ENCODE measurements at places on chromosomes 3 and 15.
A peak's percentile ranks its signal among the peaks of the same experiment; 100 is the strongest.

DNA sequence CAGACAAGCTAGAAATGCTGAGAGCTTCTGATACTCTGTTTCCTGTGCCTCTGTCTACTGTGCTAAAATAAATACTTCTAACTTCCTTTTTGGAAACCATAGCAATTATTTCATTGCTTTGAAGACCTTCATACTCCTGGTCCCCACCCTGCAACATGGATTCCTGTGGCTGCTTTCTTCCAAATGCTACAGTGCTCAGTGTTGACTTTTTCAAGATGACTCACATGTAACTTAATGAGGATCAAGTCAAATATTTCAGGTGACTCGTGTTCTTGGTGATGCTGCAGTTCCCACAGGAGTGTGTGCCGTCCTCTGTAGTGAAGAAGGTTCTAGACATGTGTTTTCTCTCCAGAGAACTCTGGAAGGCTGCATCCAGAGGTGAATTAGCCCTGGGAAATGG lies 288.6 kb downstream of the CLSTN2 start:
- no peak for DNase-seq

- no peak for DNase-seq
Observed at GRCh38 chr3:106208967-106209366, 340.2 kb upstream of the CBLB start.

DNA sequence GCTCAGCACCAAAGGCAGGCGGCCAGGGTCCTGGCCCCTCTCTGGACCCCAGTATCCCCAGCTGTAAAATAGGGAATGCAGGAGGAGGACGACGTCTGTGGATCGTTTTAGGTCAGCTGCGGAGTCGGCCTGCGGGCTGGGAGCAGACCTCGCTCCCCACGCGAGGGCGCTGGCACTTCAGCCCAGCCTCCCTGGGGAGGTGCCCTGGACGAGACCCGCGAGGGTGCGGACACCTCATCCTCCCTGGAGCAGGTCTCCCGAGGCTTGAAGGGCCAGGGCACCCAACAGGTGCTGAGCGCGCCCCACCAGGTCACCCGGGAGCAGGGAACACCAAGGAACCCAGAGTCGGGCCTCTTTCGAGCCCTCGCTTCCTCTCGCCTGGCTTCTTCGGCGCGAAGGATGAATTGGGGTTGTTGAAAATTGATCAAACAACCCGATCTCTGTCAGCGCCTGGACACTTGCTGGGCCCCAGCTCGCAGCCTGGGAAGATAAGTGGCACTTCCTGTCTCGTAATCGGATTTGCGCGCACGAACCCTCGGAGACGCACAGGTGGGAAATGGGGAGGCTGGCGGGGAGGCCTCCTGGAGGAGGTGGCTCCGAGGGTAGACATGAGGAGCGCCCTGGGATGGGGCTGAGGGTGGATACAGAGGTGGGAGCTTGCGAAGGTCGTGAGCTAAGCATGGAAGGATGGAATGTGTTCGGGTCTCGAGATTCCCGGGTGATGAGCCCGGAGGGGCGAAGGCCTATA lies 588 bp upstream of the VIPR1 start:
- DNase-seq: peak; percentile 43

GRCh38 chr15:76190751-76191538 lies 120.3 kb downstream of the ETFA start:
- DNase-seq: peak; percentile 77

DNA sequence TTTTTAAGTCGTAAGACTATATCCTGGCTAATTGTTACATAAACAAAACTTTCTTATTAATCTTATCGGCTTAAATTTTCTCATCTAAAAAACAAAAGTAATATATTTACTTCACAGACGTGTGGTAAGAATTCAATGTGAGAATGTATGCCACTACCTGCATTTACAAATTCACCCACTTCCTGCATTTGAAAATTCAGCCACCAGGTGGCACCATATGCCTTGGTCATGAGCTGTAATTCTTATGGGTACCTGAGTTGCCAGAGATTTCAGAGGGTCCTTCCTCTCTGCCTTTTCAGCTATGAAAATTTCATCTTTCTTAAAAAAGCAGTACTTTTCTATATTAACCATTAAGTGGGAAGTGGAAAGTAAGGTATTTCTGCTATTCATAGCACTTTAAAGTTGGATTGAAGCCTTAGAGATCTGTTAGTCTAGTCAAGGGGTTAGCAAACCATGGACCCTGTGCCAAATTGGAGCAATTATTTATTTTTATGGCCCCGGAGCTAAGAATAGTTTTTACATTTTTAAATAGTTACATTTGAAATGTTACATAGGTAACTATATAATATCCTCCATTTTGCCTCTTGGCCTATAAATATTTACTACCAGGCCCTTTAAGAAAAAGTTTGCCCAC lies 127.8 kb downstream of the HCN4 start:
- peak; percentile 52 for DNase-seq

DNA sequence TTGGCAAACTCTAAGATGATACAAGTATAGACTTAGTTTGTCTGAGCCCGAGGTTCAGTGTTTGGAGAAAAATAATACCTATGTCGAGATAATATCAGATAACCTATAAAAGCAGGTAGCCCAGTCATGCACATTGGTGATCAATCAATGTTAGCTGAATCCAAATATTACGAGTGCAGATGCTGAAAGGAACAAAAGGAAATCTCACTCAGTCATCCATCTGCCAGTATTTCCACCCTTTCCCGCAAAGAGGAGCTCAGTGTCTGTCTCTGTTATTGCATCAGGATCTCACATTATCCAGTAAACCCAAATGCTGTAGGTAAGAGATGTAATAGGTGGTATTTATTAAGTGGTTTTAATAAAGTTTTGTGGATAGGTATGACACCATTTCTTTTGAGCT lies 251.2 kb upstream of the CTDSPL start:
- DNase-seq: no peak

All from EL (cell line).